ENCODE measurements at places on chromosomes 13 and 19.

DNA sequence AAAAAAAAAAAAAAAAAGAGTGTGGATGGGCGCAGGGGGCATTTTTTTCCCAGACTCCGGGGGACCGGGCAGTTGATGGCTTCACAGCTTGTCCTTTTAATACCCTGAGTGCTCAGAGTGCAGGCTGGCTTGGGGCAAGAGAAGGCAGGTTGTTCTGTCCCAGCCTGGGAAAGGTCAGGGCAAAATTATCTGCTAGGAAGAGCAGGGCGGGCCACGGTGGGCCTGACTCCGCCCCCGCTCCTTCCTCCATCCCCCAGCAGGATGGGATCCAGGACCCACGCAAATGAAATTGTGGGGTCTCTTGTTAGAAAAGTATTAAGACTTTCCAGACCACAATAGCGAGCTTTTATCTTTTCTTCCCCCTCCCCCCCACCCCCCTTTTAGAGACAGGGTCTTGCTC, 70.7 kb downstream of the PTPRS start:
- H3K4me1 ChIP-seq = peaks cover 6% of the 10 kb centered on the region
- H3K27ac ChIP-seq = no peak overlapping the region
- H3K27me3 ChIP-seq = no peaks in the 10 kb centered on the region

GRCh38 chr19:20414120-20414519, 151.5 kb downstream of the ZNF737 start:
- no peaks in the 10 kb centered on the region for H3K27me3 ChIP-seq
- no peak overlapping the region for H3K4me3 ChIP-seq

GRCh38 chr13:43848001-43848649, 31.4 kb downstream of the CCDC122 start:
- peak; percentile 71 for DNase-seq
- H3K36me3 ChIP-seq = peaks cover 5% of the 10 kb centered on the region

DNA sequence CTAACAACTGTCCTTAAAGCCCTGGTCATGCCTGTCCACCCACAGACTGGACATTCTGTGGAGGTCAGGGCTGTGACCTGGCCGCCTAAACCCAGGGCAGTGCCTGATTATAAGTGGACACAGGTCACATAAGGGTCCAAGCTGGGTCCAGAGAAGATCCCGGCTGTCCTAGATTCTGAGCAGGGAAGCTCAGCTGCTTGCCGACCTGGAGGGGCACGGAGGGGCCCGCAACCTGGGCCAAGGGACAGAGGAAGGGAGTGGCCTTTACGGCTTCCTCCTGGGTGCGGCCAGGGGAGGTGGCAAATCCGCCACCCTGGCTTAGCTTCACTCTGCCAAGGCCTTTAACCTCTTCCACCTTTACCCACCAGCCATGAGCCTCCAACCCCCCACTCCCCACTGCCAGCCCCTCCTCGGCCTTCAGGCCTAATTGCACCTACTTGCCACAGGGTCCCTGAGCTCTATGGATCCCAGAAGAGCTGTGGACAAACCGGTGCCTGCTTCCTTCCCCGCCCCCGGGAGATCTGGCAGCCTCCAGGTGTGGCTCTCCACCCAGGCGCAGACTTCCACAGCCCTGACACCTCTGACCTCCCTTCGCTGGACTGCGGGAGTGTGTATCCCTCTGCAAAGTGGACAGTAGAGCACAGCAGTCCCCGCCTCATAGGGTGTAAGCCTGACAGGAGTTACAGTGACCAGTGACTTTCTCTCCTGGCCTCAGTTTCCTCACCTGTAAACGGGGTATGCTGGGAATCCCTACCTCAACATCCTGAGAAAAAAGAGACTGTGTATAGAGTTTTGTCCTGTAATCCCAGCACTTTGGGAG, 1.7 kb downstream of the CD320 start:
- H3K27ac ChIP-seq = no peak overlapping the region
- no peak for DNase-seq
- peaks cover 55% of the 10 kb centered on the region for H3K36me3 ChIP-seq
- no peak overlapping the region for H3K4me3 ChIP-seq

DNA sequence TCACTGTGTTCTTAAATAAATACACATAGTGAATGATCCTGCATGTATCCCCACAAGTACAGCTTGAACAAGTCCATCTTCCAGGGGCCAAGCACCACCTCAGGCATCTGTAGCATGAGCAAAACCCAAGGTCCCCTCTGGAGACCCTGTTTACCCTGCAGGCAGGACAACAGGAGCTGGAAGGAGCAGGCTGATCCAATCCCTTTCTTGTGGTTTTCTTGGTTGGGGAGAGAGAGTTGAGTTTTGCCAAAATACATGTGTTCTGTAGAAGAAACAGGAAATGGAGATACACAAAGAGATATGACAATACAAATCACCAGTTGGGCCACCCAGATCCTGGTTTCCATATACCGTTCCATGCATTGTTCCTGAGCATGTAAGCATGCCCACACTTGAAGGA, 92.8 kb downstream of the SHISA2 start:
- no peak for DNase-seq
- H3K4me3 ChIP-seq = no peak overlapping the region
- H3K27ac ChIP-seq = no peak overlapping the region
- H3K4me1 ChIP-seq = peaks cover 2% of the 10 kb centered on the region

- H3K4me3 ChIP-seq = no peak overlapping the region
- DNase-seq = no peak
- no peaks in the 10 kb centered on the region for H3K4me1 ChIP-seq
- no peaks in the 10 kb centered on the region for H3K36me3 ChIP-seq
- H3K27me3 ChIP-seq = no peaks in the 10 kb centered on the region
Observed at GRCh38 chr19:51511353-51511752, 9.8 kb upstream of the SIGLEC12 start.

DNA sequence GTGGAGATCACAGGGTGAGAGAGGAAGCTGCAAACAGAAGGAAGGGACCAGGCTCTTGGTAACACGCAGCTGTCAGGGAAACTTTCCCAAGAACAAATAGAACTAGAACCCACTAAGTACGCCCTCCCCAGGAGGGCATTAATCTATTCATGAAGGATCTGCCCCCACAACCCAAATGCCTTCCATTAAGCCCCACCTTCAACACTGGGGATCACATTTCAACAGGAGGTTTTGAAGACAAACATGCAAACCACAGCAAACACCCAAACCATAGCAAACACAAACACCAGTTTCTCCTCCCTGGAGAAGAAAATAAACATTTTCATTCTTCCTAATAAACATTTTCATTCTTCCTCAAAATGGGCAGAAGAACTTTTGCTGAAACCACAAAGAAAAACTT, 329.6 kb downstream of the EFNB2 start:
- H3K4me1 ChIP-seq = no peaks in the 10 kb centered on the region
- no peaks in the 10 kb centered on the region for H3K27me3 ChIP-seq

GRCh38 chr13:87311165-87311564, 360.0 kb upstream of the SLITRK5 start:
- no peaks in the 10 kb centered on the region for H3K4me1 ChIP-seq
- no peak overlapping the region for H3K27ac ChIP-seq

DNA sequence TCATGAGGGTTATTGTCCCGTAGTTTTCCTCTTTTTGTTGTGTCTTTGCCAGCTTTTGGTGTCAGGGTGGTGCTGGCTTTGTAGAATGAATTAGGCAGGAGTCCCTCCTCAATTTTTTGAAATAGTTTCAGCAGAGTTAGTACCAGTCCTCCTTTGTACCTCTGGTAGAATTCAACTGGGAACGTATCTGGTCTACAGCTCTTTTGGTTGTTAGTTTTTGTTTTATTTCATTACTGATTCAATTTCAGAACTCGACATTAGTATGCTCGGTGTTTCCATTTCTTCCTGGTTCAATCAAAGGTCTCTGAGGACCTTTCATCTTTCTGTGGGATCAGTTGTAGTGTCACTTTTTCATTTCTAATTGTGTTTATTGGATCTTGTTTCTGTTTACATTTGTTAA, 1237.0 kb upstream of the PCDH9 start:
- H3K27me3 ChIP-seq = no peaks in the 10 kb centered on the region
- DNase-seq = no peak
- no peaks in the 10 kb centered on the region for H3K36me3 ChIP-seq

DNA sequence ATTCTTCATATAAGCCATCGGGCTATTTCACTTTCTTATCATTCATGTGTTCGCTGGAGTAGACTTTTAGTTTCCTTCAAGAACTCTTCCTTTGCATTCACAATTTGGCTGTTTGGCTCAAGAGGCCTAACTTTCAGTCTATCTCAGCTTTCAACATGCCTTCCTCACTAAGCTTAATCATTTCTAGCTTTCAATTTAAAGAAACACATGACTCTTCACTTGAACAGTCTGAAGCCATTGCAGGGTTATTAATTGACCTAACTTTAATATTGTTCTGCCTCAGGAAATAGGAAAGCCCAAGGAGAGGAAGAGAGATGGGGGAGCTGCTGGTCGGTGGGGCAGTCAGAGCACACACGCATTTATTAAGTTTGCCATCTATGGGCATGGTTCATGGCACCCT, 158.1 kb downstream of the SUCLA2 start:
- H3K27ac ChIP-seq = peak overlapping the region; percentile 39
- H3K27me3 ChIP-seq = no peaks in the 10 kb centered on the region
- no peak overlapping the region for H3K4me3 ChIP-seq
- no peaks in the 10 kb centered on the region for H3K4me1 ChIP-seq

DNA sequence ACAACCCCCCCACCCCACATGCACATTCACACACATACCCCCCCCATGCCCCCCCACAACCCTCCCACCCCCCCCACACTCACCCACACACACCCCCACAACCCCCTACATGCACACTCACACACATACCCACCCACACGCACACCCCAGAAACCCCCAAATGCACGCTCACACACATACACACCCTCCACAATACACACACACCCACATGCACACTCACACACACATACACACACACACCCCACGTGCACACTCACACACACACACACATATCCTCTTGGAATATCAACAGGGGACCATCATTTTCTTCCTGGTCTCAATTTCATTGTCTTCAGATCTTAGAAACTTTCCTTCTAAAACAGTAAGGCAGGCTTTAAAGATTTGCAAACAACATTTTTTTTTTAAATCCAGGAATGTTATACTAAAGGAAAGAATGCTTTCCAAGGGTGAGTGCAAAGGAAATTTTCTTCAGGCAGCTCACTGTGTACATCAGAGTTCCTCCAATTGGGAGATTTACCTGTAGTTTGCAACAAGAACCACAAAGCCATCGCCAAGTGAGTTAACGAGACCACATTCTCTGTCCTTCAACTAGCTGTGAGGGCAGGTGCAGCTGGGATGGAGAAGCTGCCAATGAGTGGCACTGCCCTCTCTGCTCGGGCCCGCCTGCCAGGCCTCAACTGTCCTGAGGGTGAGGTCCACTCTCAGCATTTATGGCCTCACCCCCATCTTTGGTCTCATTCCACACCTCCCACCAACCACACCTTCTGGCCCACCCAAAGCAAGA, 53.0 kb downstream of the MRPL57 start:
- no peaks in the 10 kb centered on the region for H3K4me1 ChIP-seq
- no peak overlapping the region for H3K27ac ChIP-seq
- no peak overlapping the region for H3K4me3 ChIP-seq
- H3K27me3 ChIP-seq = peaks cover 7% of the 10 kb centered on the region
- DNase-seq = no peak
- H3K36me3 ChIP-seq = no peaks in the 10 kb centered on the region

DNA sequence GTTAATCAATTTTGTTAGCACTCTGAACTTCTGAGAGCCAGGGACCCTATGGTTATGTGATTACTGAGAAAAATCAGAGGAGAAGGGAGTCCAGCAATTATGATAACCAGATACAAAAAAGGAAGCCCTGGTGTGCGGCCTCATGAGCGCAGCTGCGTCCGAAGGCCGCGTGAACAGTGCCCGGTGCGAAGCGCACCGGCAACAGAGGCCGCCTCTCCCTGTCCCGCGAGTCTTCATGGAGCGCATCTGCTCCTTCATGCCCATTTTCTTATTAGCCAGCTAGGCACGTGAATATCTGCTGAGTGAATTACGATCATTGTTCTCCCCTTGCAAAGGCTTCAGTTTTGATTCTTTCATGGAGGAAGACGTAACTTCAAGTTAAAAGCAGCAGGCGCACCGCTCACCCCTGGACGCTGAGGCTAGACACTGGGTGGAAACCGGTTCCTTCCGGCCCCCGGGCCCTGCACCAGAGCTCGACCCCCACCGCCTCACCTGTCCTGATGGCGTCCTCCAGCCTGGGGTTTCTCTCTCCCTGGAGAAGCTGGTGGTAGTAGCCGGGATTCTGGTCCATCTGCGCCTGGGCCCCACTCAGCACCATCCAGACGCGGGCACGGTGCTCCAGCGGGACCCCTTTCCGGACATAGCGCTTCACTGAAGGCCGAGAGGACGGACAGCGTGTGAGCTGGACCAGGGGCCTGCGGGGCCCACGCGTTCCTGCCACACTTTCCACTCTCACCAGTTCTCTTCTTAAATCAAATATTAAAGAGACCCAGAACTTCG, 8.9 kb downstream of the GRTP1 start:
- no peak overlapping the region for H3K27ac ChIP-seq
- H3K36me3 ChIP-seq = no peaks in the 10 kb centered on the region
- H3K4me3 ChIP-seq = no peak overlapping the region
- no peak for DNase-seq
- peaks cover 6% of the 10 kb centered on the region for H3K4me1 ChIP-seq

DNA sequence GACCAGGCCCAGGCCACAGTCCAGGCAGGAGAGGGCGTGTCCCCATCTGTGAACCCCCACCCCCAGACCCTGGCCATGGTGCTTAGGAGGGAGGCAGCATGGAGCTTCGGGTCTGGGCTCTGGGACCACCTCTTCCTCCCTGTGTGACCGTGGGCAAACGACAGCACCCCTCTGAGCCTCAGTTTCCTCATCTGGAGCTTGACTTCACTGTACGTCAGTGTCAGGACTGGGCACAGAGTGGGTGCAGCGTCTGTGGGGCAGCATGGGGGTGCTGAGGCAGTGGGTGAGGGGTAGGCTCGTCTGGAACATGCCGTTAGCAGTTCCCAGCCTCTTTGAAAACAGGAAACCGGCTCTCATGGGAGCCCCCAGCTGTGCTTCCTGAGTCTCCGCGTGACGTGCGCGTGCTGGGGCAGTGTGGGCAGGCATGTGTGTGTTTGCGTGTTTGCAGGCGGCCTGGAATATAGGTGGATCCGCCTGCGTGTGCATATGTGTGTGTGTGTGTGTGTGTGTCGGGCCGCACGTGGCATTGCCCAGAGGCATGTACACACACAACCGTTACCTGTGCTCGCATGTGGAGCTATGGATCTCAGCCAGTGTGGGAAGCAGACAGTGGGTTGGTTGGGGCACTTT, 15.8 kb downstream of the ARRDC2 start:
- H3K27me3 ChIP-seq = no peaks in the 10 kb centered on the region
- DNase-seq = peak; percentile 85
- H3K4me1 ChIP-seq = peaks cover 29% of the 10 kb centered on the region

Measured in mesenchymal stem cell (in vitro differentiated cells and primary cell).